ENCODE measurements at places on chromosomes 11 and 22.

- peak; percentile 34 for DNase-seq
These were observed 667 bp downstream of the RAB6A start for GRCh38 chr11:73760135-73760678.

- no peak for DNase-seq
These were observed 151.8 kb downstream of the NAV2 start for GRCh38 chr11:19864141-19865140.

GRCh38 chr11:79762279-79762921 lies 321.6 kb upstream of the TENM4 start:
- no peak for DNase-seq

- DNase-seq = peak; percentile 49
These were observed at the start of gene UPK3A for GRCh38 chr22:45284705-45285262. UPK3A (plus strand) TSS chr22:45284949; CDS start chr22:45285014, 65 bp downstream.

- DNase-seq = no peak
These were observed 636.6 kb downstream of the NTM start for GRCh38 chr11:132006884-132007580.

DNA sequence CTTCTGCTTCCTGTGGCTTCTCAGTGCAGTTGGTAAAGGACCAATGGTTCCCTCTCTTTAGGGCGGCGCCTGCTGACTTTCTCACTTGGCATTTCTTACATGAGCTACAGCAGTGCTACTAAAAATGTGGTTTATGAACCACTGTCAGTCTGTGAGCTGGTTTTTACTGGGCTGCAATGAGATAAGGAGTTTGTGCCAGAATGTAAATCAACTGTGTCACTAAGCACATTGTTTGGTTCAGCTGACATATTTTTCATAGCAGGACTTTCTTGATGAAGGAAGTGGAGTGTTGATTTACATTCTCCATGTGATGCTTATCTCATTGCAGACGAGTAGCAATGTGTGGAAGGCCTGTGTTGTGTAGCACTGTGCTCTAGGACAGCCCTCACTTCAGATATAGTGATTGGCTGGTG lies 463.3 kb downstream of the SOX6 start:
- no peak for DNase-seq

- no peak for DNase-seq
These were observed 547.3 kb upstream of the CADM1 start for GRCh38 chr11:116051494-116051893.

DNA sequence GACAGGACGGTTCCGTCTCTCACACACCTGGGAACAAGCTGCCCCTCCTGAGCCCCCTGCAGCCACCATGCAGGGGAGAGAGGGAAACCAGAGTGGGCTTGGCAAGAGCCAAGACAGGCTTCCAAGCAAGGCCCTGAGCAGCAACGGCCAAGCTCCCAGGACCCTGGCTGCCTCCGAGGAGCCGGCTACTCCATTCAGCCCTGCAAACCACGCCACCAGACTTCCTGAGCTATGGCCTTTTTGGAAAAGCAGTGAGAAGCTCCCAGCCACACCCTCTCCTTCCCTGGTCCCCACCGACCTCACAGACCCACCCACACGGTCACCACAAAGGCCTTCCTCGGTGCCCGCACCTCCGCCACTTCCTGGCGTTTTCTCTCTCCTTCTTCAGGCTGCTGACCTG lies 479.0 kb downstream of the BRD1 start:
- no peak for DNase-seq

GRCh38 chr11:37370817-37371216 lies 772.8 kb upstream of the RAG2 start:
- no peak for DNase-seq

- DNase-seq = no peak
These were observed 4.9 kb upstream of the NUDT8 start for GRCh38 chr11:67634366-67635230.

DNA sequence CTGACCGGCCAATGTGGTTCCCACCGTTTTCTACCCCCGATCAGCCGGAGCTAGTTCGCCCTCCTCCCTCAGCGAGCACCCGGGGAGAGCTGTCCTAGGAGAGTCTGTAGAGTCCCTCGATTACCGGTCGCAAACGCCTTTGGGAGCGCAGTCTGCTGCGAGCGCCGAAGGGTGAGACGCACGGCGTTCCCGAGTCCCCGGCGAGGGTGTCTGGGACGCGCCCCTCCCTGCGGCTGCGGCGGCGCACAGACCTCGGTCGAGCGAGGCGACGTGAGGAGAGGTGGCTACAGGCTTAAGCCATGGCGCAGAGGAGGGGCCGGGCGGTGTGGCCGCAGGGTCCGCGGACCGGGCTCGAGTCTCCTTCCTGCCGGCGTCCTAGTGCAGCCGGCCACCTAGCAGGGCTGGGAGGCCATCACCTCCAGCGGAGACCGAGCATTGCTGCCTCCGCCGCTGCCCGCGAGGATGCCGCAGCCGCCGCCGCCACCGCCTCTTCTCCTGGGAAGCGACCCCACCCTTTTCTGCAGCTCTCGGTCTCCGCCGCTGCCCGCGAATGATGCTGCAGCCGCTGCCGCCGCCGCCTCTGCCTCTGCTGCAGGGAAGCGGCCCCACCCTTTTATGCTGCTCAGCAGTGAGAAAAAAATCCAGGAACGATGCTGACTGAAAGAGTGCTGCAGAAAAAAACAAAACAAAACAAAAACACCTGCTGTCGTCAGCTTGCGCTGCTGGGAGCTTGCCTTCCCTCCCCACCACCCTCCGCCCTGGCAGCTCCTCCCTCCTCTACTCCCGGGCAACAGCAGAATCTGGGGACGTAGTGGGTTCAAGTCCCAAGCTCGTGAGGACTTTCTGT lies at the start of gene MAP6:
MAP6 (minus strand) TSS at position 588 of the 847 bp plus-strand sequence. CDS start 669 bp downstream, outside the sequence.
- peak; percentile 45 for DNase-seq

- no peak for DNase-seq
These were observed 7.6 kb upstream of the TRMU start for GRCh38 chr22:46327691-46328465.

- DNase-seq = no peak
These were observed 442.2 kb downstream of the BUD13 start for GRCh38 chr11:116330439-116331185.

GRCh38 chr22:36911887-36912661 lies 1.4 kb upstream of the CSF2RB start:
- no peak for DNase-seq

DNA sequence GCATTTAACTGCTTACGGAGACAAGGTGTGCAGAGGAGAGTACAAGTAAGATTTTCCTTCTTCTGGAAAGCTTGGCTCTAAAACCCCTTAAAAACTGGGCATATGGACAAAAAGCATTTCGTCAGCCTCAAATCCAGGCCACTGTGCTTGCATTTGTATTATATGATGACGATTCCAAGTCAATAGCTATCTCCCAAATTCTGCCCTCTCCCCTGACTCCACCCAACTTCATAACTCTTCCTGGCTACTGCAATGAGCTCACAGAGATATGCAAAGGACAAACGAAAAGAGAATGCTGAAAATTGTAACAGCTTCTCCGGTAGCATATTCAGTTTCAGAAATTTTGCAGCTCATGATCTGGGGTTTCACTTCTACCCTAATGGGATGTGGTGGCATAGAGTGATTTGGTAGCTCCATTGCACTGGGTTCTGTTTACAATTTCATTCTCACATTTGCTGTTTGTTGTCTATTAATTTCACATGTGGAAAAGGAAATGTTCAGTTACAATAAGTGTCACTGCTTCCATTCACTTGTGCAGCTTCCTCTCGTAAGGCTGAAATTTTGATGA lies 45.6 kb upstream of the CHRM4 start:
- no peak for DNase-seq

- DNase-seq = no peak
These were observed 347.9 kb upstream of the NCAM1 start for GRCh38 chr11:112613051-112613972.

DNA sequence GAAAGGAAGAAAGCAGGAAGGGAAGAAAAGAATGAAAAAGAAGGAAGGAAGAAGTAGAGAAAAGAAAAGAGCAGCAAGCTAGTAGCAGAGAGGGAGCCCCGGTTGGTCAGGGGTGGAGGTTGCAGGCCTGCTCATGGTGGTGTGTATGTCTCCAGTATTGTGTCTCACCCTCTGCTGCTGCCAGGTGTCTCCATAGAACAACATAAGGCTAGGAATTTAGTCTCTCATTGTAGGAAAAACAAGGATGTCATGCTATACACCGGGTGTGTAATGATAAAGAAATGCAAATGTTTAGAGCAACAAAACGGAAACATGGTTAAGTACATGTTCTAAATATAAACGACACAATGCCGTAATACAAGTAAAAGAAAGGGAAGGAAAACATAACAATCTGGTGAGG lies 342.5 kb downstream of the NTM start:
- DNase-seq = no peak

- peak; percentile 44 for DNase-seq
These were observed 522 bp downstream of the RHOG start for GRCh38 chr11:3840004-3840869.

DNA sequence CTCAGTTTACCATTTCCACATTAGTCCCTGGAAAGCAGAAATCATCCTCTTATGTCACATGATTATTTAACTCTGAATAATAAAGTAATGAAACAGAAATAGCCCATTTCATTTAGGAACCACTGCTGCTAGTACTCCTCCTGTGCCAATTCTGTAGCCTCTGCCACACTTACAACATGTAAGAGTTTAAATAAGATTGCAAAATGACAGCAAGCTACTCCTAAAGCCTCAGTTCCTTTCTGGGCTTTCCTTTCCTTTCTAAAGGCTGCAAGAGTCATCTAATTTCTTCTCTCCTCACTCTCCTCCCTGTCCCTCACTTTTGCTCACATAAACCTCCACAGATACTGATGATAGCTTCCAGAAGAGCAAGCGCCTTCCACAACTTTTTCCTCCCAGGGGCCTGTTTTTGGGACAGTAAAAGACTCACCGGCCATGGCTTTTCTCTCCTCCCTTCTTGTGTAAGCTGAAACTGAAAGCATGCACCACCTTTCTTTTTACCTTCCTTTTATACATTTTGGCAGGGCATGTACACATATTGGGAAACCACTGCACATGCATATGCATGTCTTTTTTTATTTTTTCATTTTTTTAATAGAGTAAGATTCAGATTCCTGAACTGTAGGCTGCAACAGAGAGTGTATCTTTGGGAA lies 38.5 kb downstream of the CARD18 start:
- DNase-seq = no peak

DNA sequence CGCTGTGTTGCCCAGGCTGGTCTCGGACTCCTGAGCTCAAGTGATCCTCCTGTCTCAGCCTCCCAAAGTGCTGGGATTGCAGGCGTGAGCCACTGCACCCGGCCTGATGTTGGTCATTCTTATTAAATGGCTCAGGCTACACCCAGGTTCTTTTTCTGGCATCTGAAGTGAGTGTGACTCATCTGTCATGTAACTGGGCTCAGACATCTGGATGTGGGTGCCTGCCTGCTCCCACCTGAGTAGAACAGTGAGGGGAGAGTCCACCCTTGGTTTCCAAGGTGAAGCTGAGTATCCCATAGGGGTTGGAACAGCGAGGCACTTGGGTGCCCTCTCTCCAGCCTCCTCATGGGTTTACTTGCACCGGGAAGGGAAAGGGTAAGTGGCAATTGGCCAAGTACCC lies 36.7 kb upstream of the EIF3D start:
- DNase-seq = no peak

- no peak for DNase-seq
These were observed 103.6 kb upstream of the ANO1 start for GRCh38 chr11:69974528-69974927.

DNA sequence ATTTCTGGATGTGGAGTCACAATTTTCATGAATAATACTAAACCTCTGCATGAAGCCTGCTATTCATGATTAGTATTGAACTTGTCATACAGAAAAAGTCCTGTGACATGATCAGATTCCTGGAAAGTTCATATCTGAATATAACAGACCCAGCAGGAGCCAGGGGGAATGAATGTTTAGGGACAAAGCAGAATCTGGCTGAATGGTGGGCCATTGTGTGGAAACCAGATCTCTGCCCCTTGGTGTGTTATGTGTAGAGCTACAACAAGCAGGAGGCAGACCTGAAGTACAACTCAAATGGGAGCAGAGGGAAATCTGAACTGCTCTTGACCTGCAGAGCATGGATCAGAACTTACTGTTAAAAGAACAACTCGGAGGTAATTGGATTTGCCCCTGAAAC lies 30.3 kb downstream of the KREMEN1 start:
- DNase-seq = no peak

- DNase-seq = no peak
These were observed 427.0 kb upstream of the DDI1 start for GRCh38 chr11:103609117-103610066.

GRCh38 chr11:130706572-130706971 lies 209.7 kb downstream of the SNX19 start:
- no peak for DNase-seq

- DNase-seq = no peak
These were observed 98.8 kb upstream of the CD82 start for GRCh38 chr11:44466531-44467205.

DNA sequence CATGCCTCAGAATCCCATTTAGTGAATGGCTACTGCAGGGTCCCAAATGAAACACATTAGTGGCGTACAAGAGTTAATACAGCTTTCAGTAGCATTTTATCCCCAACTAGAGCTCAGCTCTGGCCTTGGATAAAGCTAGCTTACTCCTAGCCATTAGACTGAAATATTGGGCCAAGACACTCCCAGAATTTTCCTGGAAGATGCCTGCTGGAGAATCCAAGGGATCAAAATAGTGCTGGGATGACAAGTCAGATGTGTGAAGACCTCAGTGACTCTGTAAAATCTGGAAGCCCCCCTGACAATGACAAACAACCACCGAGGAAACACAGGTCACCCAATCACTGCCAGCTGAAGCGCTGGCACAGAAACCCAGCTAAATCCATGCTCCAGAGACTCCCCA lies 303.1 kb upstream of the SORL1-AS1 start:
- no peak for DNase-seq

GRCh38 chr11:25449091-25449490 lies 882.8 kb upstream of the ANO3 start:
- no peak for DNase-seq
